IMR-90 (cell line): ENCODE measurements at places on chromosomes 16 and 17. TPM values are rescaled to one million over a fixed set of nuclear protein-coding genes. Genes with fewer than 3 reads are reported as not detected.

The XAF1 gene
- 0.50 and 1.3 TPM in 2 replicates for polyA plus RNA-seq

The MPP3 gene
- 10.7 and 11.9 TPM in 2 replicates for polyA plus RNA-seq

DNA sequence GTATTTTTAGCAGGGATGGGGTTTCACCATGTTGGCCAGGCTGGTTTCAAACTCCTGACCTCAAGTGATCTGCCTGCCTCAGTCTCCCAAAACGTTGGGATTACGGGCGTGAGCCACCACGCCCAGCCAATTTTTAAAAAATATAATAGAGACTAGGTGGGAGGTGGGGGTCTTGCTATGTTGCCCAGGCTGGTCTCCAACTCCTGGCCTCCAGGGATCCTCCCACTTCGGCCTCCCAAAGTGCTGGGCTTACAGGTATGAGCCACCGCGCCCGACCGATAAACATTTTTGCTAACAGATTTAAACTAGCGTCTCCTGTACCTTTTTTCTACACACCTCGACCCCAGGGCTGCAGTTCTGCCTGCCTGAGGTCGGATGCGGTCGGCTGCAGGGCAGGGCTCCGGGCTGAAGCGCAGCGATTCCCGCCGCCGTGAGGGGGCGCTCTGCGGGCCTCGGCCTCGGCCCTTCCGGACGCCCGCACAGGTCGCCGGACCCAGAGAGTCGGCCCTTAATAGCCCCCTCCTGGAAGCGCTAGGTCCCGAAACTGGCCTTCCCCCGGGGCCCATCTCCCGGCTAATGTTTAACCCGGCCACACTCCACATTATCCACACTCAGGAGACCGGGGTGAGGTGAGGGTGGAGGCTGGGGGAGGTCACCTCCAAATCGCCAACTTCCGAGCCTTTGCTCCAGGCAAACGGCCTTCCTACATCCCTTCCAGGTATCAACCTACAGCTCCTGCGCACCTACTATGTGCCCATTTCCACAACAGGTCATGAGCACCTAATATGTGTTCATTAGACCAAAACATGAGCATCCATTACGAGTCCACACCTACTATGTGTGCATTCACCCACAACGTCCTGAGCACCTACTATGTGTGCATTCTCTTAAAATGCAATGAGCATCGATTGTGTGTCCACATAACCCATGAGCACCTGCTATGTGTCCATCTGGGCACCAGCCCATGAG, 2.0 kb upstream of the GLIS2 start:
- H3K27me3 ChIP-seq = no peaks in the 10 kb centered on the region
- DNase-seq = no peak
- peaks cover 24% of the 10 kb centered on the region for H3K4me1 ChIP-seq
- H3K36me3 ChIP-seq = no peaks in the 10 kb centered on the region
- H3K27ac ChIP-seq = no peak overlapping the region

The NAT9 gene
- 60.7 and 62.0 TPM in 2 replicates for polyA plus RNA-seq

DNA sequence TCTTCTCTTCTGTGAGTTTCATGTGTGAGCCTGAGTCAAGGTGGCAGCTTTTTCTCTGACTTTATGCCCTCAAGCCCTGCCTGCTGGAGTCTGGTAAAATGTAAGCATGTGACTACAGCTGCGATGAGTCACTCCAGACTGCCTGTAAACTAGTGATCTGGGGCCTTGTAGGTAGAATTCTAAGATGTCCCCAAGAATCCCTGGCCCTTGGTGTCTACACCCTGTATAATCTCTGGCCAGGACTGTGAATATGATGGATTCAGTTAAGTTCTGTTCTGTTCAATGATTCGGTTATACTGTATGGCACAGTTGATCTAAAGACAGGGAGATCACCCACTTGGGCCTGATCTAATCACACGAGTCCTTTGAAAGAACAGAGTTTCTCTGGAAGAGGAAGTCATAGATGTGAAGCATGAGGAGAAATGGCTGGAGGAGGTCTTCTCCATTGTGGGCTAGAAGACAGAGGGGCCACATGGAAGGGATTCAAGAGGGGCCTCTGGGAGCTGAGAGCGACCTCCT, 29.8 kb downstream of the PRSS54 start:
- DNase-seq = peak; percentile 84
- no peak overlapping the region for H3K4me3 ChIP-seq
- peaks cover 14% of the 10 kb centered on the region; the same call in 1 of the 2 replicates for H3K4me1 ChIP-seq
- H3K27me3 ChIP-seq = no peaks in the 10 kb centered on the region; the same call in 1 of the 2 replicates

- H3K4me1 ChIP-seq = 0 out of 2 replicates have a peak, but pooled peaks cover 1% of the 10 kb centered on the region
- DNase-seq = peak; percentile 67
- no peak overlapping the region for H3K27ac ChIP-seq
- no peak overlapping the region for H3K4me3 ChIP-seq
These were observed 78.1 kb downstream of the SKAP1 start for GRCh38 chr17:48351911-48352332.

DNA sequence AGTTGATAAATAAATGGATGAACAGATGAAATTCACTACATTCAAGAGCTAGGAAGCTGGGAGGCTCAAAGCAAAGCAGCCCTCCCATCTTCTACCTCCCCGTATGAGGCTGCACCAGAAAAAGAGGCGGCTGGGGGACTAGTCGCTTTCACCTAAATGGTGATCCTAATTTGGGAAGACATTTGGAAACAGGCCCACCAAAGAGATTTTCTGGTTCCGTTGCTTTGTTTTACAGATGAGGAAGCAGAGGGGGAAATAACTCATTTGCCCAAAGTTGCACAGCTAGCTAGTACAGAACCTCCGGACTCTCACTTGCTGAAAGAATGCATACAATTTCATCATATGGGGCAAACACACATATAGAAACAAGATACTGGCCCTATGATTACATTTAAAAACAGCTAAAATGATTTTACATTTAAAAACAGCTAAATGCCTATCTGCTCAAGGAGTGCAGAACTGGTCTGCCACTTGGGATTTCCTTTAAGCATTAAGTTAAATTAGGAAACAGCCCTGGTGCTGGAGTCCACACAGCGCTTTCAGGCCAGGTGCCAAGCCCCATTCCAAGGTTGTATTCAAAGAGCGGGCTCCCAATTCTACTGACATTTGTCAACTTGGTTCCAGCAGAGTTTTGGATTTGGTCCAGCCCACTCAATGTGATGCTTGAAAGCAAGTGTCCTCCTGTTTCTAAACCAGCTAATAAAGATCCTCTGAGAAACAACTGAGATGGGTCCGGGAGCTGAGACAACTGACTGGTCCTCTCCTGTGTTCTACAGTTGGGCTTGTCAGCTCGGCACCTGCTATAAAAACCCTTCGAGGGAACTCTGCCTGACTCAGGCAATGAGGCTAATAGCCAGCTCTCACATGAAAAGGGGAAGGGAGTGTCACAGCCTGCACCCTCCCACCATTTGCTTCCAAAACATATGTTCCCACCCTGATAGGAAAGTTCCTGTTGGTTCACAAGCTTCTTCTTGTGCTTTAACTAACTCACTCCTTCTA, 11.7 kb downstream of the ERN1 start:
- H3K27me3 ChIP-seq = no peaks in the 10 kb centered on the region
- DNase-seq = no peak
- no peak overlapping the region for H3K4me3 ChIP-seq
- no peak overlapping the region for H3K27ac ChIP-seq
- no peaks in the 10 kb centered on the region for H3K36me3 ChIP-seq

DNA sequence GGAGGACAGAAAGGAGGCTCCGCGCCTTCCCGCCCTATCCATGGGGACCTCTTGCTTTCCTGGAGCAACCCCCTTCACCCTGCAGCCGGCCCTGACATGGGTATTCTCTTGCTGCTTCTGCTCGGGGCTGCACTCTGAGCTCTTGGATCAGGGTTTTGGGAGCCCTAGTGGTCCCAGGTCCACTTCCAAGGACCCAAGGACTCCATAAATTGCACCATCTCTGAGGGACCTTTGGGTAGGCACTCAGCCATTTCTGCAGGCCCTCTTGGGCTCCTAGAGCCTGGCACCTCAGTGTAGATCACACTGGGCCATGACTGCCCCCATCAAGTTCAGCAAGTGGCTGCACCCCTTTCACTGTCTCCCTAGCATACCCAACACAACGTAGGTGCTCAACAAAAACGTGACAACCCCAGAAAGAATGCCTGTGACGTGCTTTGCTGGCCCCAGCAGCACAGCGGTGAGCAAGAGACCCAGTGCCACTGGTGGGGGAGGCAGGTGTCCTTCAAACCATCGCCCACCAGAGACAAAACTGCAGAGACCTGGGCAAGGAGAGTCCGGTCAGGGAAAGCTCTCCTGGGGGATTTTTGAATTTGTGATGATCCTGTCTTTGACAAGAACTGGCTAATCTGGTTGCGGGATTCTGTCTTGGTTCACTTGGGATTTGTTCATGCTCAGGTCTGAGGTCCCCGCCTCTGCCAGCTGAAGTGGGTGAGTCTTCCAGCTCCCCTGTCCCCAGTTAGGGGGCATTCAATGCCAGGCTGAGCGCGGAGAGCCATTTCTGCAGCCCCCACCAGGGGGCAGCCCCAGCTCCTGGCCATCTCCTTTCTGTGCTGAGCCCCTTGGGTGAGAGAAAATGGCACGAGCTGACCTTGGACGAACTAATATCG, 2.5 kb upstream of the RAB11FIP4 start:
- peaks cover 37% of the 10 kb centered on the region for H3K27me3 ChIP-seq
- peaks cover 2% of the 10 kb centered on the region; the same call in 1 of the 2 replicates for H3K4me1 ChIP-seq
- no peak overlapping the region for H3K4me3 ChIP-seq
- no peak overlapping the region for H3K27ac ChIP-seq

GRCh38 chr17:15920758-15921239, 24.1 kb upstream of the ADORA2B start:
- H3K36me3 ChIP-seq = no peaks in the 10 kb centered on the region
- peaks cover 4% of the 10 kb centered on the region for H3K4me1 ChIP-seq
- H3K4me3 ChIP-seq = no peak overlapping the region
- no peaks in the 10 kb centered on the region for H3K27me3 ChIP-seq

The CES4A gene
- 4.0 and 4.7 TPM in 2 replicates for polyA plus RNA-seq

DNA sequence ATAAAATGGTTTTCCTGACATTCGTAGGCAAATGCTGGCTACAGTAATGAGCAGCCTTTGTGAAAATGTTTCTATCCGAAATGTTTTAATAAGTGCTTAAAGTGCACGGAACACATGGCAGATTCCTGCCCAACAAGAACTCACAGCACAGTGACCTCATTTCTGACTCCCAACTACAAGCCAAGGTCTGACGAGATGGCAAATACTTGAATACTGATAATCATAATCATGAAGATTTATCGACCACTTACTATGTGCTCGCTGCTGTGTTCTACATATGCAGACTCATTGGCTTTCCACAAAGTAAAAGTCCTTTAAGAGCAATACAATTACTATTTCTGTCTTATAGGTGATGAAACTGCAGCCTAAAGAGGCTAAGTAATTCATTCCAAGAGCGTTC, 238.1 kb upstream of the CDH5 start:
- no peaks in the 10 kb centered on the region for H3K36me3 ChIP-seq
- peaks cover 40% of the 10 kb centered on the region for H3K4me1 ChIP-seq
- H3K4me3 ChIP-seq = no peak overlapping the region
- H3K27ac ChIP-seq = peak overlapping the region; percentile 27; the same call in 1 of the 2 replicates

GRCh38 chr17:40502716-40503115, 1.3 kb upstream of the TNS4 start:
- H3K4me1 ChIP-seq = peaks cover 19% of the 10 kb centered on the region
- no peaks in the 10 kb centered on the region for H3K27me3 ChIP-seq
- no peak overlapping the region for H3K4me3 ChIP-seq
